ENCODE measurements at places on chromosomes 12 and 14.

- DNase-seq, result no peak
These were observed 38.2 kb downstream of the TRAFD1 start for GRCh38 chr12:112163471-112163991.

DNA sequence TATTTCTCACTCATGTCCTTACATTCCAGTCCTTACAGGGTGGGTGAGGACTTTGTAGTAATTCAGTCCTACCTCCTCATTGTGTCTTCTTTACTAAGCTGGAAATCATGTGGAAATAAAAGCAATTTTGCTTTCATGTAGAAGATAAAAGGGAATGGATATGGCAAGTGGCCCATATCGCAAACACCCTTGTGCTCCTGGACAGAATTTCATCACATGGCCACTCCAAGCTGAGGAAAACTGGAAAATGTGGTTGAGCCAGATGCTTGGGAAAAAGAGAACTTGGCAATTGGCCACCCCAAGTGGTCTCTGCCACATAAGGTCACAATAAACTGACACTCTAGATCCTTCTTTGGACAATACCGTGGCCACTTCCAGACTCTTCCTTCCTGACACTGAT is 64.2 kb upstream of the IFNG-AS1 start:
- DNase-seq, result no peak

- no peak for DNase-seq
These were observed 132.9 kb downstream of the PTPN11 start for GRCh38 chr12:112551681-112552080.

- DNase-seq, result no peak
These were observed 411.0 kb upstream of the OR4E1 start for GRCh38 chr14:22084393-22085281.

GRCh38 chr12:101356794-101357193 is 50.8 kb downstream of the ARL1 start:
- no peak for DNase-seq

All from stimulated activated CD8-positive, alpha-beta memory T cell treated with anti-CD3 and anti-CD28 coated beads, Interleukin-7, amount 100 ng/mL, for 1 hour (primary cell).